Kasumi-1 (cell line): ENCODE measurements at places on chromosomes 6 and 20.

- no peak for DNase-seq
These were observed 72.4 kb upstream of the SYNJ2 start for GRCh38 chr6:157909282-157909664.

GRCh38 chr20:53917145-53918019 is 153.0 kb downstream of the BCAS1 start:
- DNase-seq = no peak

GRCh38 chr6:49782725-49783124 is 4.4 kb downstream of the PGK2 start:
- no peak for DNase-seq

- no peak for DNase-seq
These were observed 106.1 kb upstream of the GLP1R start for GRCh38 chr6:38942442-38942841.

GRCh38 chr6:21514288-21514687 is 79.3 kb upstream of the SOX4 start:
- DNase-seq = no peak

- no peak for DNase-seq
These were observed 48.3 kb downstream of the ADGRF1 start for GRCh38 chr6:46993846-46994245.
